ENCODE measurements at places on chromosomes 6 and 20.

GRCh38 chr6:158188591-158188990, 20.4 kb downstream of the GTF2H5 start:
- no peak for DNase-seq

DNA sequence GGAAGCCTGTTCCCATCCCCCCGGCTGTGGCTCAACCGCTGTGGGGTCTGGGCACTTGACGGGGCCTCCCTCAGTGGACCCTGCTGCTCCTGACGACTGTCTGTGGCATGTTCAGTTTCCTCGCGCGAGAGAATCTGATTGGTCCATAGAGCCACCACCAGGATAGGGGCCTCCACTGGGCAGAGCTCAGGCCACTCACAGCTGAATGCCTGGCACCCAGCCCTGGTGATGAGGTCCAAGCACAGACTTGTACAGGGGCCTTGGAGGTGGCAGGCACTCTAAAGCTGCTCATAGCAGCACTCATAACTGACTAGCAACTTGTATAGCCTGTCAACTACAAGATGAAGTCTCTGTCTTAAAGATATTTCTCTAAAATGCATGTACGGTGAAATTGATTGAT, 368.1 kb downstream of the NRN1 start:
- no peak for DNase-seq

DNA sequence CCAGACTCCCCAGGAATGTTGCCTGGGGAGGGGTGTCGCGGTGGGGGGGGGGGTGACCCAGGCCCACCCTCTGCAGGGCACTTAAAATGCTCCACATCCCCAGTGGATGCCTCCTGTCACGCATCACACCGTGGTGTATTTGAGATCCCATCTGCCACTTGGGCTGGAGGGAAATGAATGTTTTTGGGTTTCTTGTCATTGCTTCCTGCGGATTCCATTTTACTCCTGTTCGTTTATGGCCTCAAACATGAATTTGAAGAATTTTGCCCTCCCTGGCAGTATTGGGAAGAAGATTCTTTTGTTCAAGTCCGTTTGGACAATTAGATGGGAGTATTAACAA, 544 bp upstream of the KHDC1 start:
- DNase-seq = no peak

GRCh38 chr20:16364320-16364687, 208.9 kb downstream of the KIF16B start:
- no peak for DNase-seq

GRCh38 chr6:10373642-10374359, 41.1 kb downstream of the TFAP2A start:
- DNase-seq = peak; percentile 1

DNA sequence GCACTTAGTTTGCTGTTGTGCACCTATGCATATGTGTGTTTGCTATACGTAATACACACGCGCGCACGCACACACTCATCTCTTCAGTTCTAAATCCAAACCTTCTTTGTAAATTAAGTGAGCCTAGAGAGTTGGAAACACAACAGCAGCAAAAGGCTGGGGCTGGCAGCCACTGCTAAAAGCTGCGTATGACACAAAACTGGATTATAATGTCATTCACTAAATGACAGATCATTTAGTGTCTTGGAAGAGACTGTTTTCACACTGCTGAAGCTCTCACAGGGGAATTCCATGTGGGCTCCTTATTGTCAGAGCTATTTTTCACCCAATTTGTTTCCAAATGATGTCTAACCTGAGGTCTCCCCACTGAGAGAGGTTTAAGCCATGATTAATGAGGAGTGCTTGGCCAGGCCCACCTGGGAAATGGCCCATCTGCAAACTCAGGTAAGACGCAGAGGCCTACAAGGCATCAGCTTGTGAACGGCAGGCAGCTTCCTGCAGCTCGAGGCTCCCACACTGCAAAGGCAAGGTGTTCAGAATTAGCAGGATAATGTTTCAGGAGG, 94.2 kb downstream of the OLIG3 start:
- DNase-seq = no peak

DNA sequence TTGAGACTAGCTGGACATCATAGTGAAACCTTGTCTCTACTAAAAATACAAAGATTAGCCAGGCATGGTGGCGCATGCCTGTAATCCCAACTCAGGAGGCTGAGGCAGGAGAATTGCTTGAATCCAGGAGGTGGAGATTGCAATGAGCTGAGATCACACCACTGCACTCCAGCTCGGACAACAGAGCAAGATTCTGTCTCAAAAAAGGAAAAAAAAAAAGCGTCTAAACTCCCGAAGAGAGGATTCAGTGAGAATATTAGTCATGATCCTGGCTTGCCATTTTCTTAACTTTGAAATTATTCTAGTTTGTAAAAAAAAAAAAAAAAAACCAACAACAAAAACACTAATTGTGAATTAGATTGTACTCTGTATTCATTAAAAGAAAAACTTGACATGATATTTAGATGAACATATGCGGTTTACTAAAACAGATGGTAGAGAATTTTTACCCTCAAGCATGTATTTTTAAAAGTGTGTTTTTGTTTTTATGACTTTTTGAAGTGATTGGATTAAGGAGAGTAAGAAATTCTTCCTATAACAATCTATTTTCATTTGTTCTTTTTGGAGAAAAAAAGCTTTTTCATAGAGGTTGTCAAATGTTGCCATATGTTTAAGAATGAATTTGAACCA, 80.7 kb downstream of the UST start:
- no peak for DNase-seq

- DNase-seq = no peak
These were observed 605.4 kb upstream of the HTR1E start for GRCh38 chr6:86331919-86332318.

GRCh38 chr6:6131492-6132109, 124.9 kb upstream of the NRN1 start:
- DNase-seq = no peak

DNA sequence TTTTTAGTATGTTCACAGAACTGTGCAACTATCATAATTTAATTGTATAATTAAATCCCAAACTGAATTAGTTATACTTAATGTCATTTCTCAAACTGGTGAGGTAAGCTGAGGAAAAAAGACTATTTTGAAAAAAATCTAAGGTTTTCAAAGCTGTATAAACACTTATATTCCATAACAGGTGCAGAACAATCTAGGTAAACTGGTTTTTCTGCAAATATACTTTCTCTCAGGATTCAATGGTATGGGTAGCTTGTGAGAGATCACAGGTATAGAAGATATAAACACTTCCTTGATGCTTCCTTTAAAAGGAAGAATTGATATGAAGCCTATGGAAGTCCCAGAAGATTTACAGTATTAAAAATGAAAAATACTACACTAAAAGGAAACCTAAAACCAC, 33.7 kb downstream of the NOL7 start:
- DNase-seq = no peak

GRCh38 chr6:33888664-33889200, 84.9 kb upstream of the MLN start:
- DNase-seq = no peak

- no peak for DNase-seq
These were observed 332.4 kb upstream of the PRDM1 start for GRCh38 chr6:105753620-105754211.

DNA sequence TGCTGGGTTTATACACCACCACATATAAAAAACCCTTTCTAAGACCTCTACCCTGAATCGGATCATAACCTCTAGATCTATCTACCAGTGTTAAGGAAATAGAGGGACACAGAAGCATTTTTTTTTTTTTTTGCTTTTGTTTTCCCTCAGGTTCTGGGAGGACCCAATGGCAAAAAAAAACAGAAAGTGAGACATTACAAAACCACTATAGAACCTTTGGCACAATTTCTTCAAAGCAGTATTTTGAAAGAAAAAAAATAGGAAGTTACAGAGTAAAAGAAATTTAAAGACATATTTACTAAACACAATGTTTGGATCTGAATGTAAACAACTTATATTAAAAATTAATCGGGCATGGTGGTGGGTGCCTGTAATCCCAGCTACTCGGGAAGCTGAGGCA, 1258.7 kb upstream of the GJE1 start:
- DNase-seq = no peak

DNA sequence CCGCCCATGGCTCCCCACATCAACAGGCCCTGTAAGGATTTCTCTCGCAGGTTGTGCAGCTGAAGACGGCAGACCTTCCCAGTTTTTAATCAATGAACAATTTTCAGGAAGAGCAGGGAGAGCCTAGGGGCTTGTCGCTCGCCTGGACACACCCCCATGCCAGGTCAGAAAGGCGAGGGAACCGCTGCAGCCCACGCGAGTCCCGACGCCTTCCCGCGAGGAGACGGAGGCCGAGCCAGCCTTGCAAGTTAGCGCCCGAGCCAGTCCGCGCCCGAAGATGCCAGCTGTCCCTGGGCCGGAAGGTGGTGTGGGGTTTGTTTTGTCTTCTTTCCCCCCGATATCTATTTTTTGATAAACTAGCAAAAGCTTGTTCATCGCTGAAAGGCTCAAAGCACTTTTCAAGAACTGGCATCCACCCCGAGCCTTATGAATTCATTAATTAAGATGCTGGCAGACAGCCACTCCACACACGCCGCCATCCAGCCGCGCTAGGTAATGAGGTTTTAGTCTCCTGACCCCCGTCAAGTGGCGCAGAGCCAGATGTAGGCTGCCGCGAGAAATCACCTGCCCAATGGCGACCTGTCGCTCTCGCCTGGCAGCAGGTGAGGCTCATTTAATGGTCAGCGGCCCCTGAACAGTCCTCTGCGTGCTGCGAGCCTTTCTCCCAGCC, 6.6 kb downstream of the CCDC167 start:
- DNase-seq = no peak

- DNase-seq = no peak
These were observed 8.0 kb upstream of the UQCC2 start for GRCh38 chr6:33719326-33719987.

DNA sequence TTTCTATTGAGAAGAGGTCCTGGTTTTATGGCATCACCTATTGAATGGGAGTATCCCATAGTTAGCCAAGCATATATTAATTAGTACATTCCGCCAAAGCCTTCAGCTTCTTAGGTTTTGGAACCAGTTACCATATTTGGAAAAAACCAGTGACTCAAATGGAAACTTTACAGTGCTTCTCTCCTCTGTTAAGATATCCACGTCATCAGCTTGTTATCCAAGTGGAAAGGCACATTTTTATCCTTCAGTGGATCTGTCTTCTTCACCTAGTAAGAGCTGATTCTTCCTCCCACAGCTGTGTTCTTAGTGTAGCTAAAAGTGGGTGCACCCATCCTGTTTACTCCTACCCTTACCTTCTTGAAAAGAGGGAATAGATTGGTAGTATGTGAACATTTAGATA, 34.5 kb downstream of the TPD52L1 start:
- peak; percentile 81 for DNase-seq

GRCh38 chr20:24693466-24694156, 224.2 kb downstream of the SYNDIG1 start:
- no peak for DNase-seq
